ENCODE measurements at places on chromosomes 4 and X.

DNA sequence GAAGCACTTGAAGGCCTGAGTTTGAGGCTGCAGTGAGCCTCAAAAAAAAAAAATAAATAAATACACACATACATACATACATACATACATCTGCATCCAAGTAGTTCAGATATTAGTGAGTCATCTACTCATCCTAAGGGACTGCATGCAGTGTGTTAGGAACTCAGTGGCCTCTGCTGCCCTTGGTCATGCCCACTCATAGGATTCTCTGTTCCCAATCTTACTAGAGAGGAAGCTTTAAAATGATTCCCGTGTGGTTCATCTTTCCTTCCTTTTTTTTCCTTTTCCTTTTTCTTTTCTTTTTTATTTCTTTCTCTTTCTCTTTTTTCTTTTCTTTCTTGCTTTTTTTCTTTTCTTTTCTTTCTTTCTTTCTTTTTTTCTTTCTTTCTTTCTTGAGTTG, 10.9 kb upstream of the YIPF6 start:
- no peak for DNase-seq

GRCh38 chrX:132833373-132833772, 125.1 kb downstream of the HS6ST2 start:
- no peak for DNase-seq

DNA sequence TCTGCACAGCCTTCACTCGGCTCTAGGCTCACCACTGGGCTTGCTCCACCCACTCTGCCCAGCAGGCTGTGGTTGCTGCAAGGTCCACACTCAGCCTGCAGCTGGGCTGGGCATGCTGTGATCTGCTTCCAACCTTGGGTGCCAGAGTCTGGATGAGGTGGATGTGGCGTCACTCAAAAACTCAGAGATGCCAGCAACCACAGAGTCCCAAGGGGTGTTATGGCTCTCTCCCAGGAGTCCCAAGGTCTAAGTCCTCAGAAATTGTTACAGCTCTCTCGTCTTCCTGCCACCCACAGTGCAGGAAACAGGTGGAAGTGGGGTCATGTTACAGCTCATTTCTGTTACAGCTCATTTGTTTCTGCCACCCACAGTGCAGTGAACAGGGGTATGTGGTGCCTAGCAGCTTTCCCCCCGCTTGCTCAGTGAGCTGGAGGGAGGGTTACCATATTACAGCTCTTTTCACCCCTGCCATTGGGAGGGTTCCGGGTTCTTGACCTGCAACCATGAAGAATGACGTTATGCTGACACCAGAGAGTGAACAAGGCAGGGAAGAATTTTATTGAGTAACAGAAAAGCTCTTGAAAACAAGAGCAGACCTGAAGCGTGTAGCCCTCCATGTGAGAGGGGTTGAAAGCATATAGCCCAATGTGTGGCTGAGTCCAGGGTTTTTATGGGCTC, 893.9 kb downstream of the PCDH7 start:
- no peak for DNase-seq

- no peak for DNase-seq
Observed at GRCh38 chr4:140134746-140135425, 19.1 kb downstream of the MAML3 start.

DNA sequence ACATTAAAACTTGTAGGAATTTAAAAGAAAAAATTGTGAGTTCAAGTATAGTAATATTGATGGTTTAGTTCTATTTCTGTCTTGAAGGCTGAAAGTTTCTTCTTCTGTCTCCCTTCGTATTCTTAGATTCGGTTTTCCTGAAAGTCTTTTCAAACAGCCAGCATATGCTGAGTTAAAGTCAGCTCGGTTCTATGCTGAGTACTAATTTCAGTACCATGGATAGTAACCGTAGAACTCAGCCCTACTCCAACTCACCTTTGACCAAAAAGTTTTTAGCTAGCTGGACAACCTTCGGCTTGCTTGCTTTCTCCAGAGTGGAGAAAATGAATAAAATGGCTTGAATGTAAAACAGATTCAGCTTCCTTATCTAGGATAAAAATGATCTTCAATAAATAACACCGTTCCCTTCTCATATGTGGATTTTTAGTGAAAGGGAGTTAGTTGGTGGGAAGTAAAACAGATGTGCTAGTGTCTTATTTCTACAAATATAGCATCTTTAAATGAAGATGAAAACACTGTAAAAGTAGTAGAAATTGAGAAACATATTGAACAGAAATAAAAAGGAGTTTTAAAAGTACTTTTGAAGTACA, 5.2 kb downstream of the POU4F2 start:
- no peak for DNase-seq

- no peak for DNase-seq
Observed at GRCh38 chrX:20965270-20966044, 408.8 kb upstream of the CNKSR2 start.

DNA sequence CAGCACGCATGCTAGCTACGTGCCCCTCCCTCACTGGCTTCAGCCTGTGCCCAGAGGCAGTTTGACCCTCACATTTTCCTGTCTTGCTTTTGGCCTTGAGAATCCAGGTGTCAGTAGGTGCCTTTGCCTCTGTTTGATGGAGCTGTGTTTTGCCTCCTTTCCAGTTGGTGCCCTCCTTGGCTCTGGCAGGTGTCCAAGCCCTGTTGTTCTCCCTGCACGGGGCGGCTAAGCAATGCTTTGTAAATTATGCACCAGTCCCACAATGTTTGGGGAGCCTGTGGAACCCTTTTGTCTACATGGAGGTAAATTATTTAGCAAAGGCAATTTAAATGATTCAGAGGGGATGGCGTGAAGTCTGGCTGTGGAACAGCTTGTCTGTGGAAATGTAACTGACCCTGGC, 202.9 kb upstream of the BOD1L1 start:
- no peak for DNase-seq

DNA sequence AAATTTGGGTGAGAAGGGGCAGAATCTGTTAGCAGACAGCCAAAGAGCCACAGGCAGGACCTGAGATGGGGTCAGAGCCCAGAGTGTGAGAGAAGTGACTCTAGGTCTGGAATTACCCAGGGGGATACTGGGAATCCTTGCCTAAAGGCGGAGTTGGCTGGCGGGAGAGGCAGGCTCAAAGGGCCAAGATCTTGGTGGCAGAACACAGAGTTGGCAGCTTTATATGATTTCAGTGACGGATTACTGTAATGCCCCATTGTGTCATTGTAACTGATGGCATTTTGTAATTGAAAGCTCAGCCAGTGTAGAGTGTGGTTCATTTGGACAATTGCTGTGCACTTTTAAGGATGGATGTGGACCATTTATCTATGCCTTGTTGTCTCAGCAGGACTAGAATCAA, 77.3 kb downstream of the SMIM20 start:
- DNase-seq: no peak

Measured in bone marrow (tissue), 2 donors.